Uterus (tissue), 4 donors: ENCODE measurements at places on chromosomes 12 and 14. TPM values are rescaled to one million over a fixed set of nuclear protein-coding genes. Genes with fewer than 3 reads are reported as not detected.
A peak's percentile ranks its signal among the peaks of the same experiment; 100 is the strongest.

DNA sequence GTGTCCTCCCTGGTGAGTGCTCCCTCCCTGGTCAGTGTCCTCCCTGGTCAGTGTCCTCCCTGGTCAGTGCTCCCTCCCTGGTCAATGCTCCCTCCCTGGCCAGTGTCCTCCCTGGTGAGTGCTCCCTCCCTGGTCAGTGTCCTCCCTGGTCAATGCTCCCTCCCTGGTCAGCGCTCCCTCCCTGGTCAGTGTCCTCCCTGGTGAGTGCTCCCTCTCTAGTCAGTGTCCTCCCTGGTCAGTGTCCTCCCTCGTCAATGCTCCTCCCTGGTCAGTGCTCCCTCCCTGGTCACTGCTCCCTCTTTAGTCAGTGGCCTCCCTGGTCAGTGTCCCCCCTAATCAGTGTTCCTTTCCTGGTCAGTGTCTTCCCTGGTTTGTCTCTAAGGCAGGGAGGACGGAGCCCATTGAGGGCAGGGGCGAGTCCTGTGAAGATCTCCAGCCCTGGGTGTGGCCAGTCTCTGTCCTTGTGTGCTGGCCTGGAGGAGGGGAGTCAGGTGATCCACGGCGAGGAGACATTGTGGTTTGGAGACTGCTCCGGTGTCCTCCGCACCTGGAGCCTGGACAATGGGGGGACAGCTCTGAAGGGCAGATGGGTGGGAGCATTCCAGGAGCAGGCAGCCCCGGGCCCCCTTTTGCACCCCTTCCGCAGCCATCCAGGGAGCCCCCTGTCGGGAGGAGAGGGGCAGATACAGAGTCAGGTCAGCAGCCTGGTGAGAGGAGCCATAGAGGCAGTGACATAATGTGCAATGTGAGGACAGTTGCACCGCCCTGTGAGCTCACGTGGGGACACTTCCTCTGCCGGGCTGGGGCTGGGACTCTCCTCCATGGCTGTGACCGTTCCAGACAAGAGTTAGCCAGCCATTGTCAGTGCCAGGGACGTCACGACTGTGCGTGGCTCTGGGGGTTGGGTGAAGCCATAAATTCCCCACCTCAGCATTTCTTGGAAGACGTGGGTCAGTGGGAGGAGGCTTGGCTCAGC is 93.4 kb downstream of the ADGRD1 start:
- H3K4me1 ChIP-seq = no peaks in the 10 kb centered on the region
- no peak for DNase-seq
- H3K36me3 ChIP-seq = no peaks in the 10 kb centered on the region
- H3K27ac ChIP-seq = no peak overlapping the region
- H3K27me3 ChIP-seq = no peaks in the 10 kb centered on the region

The TAS2R43 gene
- 19.5 TPM for total RNA-seq

The SMIM41 gene
- not detected for total RNA-seq

DNA sequence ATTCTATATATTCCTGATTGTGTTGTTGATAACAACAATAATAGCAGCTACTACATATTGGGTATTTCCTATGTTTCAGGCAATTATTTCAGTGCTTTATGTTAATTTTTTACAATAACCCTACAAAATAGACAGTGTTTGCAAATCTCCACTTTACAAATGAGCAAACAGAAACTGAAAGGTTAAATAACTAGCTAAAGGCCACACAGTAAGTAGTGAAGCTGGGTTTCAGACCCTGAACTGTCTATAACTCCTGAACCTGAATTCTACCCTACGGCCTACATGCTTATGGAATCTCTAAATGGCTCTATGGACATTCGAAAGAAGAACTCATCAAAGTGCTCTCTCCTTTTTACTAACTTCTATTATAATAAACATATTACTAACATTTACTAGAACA is 19.7 kb upstream of the NUDT4 start:
- DNase-seq = no peak
- H3K4me1 ChIP-seq = no peaks in the 10 kb centered on the region
- H3K4me3 ChIP-seq = no peak overlapping the region

DNA sequence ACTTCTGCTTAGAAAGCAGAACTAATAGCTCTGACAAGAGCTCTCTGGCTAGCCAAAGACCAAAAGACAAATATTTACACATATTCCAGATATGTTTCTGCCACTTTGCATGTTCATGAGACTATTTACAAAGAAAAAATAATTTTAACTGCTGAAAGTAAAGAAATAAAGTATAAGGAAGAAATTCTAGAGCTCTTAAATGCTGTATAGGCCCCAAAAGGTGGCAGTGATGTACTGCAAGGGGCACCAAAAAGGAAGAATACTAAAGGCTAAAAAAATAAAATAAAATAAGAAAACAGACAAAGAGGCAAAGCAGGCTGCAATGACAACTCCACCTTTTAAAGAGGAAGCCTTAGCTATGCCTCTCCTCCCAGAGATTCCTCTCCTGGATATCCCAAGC is 23.0 kb downstream of the KLRK1 start:
- no peak overlapping the region for H3K4me3 ChIP-seq
- H3K27ac ChIP-seq = peak overlapping the region; percentile 94
- H3K4me1 ChIP-seq = peaks cover 8% of the 10 kb centered on the region
- no peaks in the 10 kb centered on the region for H3K27me3 ChIP-seq

DNA sequence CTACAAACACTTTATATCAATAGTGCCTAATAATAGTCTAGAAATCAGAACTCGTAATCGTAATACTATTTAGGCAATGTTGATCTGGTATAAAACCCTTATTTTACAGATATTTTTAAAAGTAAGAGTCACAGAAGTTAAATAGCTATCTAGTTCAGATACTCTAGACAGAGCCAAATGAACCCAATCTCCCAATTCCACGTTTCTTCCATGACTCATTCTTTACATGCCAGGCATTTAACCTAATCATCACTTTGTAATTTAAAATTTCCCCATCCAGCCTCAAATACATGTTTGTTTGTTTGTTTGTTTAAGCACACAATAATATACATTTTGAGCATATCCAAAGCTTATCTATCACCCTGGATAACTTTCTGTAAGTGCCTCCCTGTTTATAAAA is 36.4 kb upstream of the GARIN6 start:
- DNase-seq = no peak
- no peak overlapping the region for H3K4me3 ChIP-seq
- H3K36me3 ChIP-seq = no peaks in the 10 kb centered on the region
- no peak overlapping the region for H3K27ac ChIP-seq
